Skeletal muscle cell (primary cell): ENCODE measurements at places on chromosomes 12 and 14.

- no peak for DNase-seq
These were observed 2.2 kb downstream of the ASIC1 start for GRCh38 chr12:50059440-50060119.

DNA sequence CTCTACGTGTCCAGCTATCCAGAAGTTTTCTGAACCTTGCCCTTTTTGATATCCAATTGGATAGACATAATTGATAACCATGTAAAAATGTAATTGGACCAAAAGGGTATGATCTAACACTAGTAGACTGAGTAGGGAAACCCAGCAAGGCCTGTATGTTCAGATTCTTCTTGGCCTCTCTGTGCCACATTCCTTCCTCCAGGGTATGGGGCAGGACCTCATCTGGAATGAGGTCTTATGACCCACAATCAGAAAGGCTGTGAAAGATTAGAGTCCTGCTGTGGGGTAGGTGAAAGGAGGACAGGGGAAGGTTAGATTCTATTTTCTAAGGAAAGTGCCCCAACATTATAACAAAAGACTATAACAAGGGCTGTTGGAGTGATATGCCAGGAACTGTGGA is 51.3 kb upstream of the A2ML1 start:
- DNase-seq = no peak

DNA sequence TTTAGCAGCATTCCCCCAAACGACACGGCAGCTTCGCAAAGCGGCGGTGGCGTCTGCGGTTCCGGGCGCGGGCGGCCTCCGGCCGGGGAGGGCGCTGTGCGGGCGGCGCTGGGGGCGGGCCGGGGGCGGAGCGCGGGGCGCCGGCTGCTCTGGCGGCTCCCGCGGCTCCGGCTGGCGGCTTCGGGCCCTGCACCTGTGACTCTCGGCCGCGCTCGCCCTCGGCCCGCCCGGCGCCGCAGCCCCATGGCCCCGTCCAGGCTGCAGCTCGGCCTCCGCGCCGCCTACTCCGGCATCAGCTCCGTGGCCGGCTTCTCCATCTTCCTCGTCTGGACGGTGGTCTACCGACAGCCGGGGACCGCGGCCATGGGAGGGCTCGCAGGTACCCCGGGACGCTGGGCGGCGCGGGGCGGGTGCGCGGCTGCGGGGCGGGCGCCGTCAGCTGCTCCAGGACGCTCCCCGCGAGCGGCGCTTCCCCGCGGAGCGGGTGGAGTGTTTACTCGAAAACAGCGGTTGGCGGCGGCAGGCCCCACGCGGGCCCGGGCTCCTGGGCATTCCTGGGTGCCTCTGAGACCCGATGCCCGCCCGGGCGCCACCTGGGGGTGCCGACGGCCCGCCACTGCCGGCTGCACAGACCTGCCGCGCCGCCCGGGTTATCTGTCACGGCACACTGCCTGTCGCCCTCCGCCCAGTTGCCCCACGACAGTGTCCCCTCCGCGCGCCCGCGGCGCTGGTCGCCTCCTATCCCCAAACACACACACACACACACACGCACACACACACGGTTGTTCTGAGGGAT is at the start of gene SLC48A1:
Gene SLC48A1 (plus strand): TSS at position 177 of the 796 bp plus-strand sequence. CDS start 67 bp downstream, at position 244.
- DNase-seq = no peak

DNA sequence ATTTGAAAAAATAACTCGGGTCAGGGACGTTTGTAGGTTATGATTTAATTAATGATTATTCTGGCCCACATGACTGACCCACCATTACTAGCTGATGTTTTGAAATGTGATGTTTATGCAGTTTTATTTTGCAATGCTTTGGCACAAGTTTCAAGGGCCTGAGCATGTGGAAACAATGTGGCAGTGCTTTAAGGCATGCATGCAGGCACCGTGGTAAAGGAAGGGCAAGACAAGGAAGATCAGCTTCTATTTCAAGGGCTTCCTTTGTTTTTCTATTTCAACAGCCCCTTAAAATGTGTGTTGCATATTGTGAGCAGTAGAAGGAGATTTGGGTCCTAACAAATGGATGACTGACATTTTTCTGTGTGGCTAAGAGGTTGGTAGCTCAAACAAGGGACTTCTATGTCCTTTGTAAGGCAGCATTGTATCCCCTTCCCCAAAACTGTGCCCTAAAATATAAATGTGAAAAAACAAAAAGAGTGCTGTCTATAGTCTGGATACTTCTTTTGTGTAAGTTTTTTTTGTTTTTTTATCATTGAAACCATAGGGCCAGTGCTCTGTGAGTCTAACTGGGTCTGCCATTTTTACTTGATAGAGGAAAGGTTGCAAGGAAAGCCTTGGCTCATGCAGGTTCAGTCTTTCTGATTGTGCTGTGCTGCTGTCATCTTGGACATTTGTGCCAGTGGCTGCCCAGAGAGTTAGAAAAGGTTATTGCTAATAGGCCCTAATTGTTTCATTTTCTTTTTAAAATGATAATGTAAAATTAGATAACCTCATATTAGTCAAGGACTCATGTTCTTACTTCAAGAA is 103.5 kb downstream of the FGD4 start:
- peak; percentile 57 for DNase-seq

DNA sequence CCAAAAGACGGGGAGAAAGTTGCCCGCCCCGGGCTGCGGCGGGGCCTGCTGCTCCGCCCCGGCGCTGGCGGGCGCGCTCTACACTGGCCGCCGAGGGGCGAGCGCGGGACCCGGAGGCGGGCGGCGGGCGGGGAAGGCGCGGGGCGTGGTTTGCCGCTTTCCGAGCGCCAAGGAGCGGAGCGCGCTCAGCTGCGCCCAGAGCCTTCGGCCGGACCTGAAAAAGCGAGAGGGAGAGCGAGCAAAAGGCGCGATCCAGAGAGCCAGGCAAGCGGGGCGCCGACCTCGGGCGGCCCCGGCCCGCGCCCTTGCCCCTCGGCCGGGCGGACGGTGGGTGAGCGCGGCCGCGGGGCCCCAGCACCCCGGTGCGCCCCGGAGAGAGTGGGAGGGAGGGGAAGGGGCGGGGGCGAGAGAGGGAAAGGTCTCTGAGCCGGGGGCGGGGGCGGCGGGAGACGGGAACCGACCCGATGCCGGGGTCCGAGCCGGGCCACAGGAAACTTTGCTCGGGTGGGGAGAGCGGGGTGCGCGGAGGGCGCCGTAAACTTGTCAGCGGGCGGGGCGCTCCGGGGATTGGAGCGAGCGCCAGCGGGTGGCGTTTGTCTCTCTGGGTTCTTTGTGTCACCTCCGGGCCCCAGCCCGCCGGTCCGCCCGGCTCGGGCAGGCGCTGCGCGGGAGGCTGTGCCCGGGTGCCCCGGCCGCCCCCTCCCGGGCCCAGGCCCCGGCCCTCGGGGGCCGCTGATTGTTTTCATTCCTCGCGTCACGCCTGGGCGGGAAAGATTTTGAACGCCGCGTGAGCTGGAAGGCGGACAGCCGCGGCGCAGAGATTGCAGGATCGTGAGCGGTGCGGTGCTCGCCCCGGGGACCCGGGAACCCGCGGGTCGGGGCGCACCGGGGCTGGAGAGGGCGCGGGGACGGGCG is at the start of gene SYNE2:
Gene SYNE2 (plus strand): TSS at position 188 of the 915 bp plus-strand sequence. CDS start 56,145 bp downstream, outside the sequence.
- no peak for DNase-seq

DNA sequence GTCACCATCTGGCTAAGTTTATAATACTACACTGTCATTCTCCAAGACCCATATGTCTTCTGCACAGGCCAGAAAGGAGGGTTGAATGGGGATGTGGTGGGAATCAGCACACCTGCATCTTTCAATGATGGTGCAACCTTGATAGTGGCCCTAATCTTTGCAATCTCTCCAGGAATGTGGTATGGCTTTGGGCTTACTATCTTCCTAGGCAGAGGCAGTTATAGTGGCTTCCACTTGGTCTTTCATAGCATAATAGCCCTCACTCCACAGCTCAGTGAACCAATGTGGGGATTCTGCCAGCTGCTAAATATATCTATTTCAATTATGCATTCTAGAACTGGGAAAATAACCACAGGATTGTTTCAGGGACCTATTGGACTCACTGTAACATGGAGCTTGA is 61.8 kb upstream of the ATP2B1 start:
- no peak for DNase-seq
